Activated gamma-delta T cell (primary cell): ENCODE measurements at places on chromosomes 3 and 15.
A peak's percentile ranks its signal among the peaks of the same experiment; 100 is the strongest.

DNA sequence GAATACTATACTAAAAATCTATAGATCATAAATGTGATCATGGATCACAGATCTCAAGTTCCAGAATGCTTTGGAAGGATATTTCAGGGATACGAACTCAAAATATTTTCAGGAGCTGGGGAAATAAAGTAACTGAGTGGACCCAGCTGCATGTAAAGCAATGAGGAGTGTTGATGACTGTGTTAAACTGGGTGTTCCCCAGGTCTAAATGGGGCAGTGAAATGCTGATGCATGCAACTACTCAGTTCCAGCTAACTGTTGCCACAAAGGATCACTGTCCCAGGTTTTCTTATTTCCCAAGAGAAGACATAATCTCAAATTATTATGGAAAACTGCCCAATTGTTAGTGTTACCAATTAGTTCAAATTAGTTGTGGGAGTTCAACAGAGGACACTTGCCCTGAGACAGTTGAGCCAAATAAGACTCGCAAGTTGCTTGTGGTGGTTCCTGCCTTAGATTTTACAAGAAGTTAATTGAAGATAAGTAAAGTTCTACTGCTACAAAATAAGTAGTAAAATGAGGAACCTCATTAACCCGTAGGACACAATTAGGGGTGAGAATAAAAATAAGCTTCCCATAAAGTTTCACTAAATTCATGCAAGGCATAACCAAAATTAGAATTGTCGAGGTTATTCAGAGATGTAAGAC, 66.3 kb upstream of the IL12A start:
- DNase-seq = no peak

DNA sequence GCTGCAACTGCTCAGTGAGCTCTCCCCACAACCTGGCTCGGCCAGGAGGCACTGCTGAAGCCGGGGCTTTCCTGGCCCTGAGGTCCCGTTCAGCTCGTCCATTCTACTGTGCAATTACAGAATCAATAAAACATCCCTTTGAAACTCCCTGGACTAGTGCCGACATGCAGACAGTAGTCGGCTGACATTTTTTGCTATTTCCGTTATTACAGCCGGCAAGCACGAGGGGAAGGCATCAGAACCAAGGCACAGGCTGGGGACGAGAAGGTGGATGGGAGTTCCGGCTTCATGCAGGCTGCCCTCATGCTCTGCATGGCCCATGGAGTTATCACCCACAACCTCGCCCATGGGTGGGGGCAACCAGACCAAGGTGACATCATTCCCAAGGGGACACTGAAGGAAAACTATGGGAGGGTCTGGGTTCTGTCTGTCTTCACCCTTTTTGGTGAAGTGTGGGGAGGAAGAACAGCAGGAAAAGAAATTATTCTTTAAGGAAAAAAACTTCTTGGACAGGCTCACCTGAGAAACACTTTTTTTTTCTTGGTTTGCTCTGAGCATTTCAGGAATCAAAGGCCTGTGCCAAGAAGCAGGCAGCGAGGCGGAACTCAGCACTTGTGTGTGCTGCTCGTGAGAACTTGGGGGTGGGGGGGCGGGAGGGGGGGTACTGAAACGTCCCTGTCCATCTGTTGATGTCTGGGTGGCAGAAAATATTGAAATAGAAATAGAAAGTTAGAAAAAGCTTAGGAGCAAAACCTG, 154.5 kb downstream of the FOXP1 start:
- no peak for DNase-seq

- no peak for DNase-seq
Observed at GRCh38 chr15:67120009-67120838, 54.8 kb downstream of the SMAD3 start.

- DNase-seq = peak; percentile 31
Observed at GRCh38 chr3:71582612-71583565, 639 bp downstream of the FOXP1 start.

GRCh38 chr3:100516232-100516631, 23.8 kb downstream of the TMEM45A start:
- DNase-seq = no peak

- DNase-seq = no peak
Observed at GRCh38 chr15:74432968-74433591, 678 bp downstream of the SEMA7A start.

DNA sequence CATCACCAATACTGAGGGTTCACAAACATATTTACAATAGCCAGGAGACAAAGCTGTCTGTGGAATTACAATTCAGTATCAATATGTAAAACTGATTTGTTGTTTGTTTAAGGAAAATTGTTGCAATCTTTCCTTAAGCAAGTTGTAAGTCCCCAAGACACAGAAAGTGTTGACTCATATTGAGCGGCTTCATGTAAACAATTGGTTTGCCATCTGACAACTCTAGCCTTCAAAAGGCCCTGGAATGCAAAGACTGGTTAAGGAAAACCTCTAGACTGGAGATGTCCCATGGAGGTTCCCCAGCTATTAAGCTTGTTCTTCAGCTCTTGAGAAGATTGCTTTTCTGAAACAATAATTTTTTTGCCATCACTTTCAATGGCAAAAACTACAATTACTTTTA, 283.7 kb upstream of the PROK2 start:
- no peak for DNase-seq

GRCh38 chr15:77012868-77013267, 17.9 kb downstream of the PSTPIP1 start:
- DNase-seq = no peak

- DNase-seq = no peak
Observed at GRCh38 chr3:139687431-139687830, 9.7 kb upstream of the NMNAT3 start.

GRCh38 chr3:55556619-55557537, 69.8 kb upstream of the WNT5A start:
- DNase-seq = no peak

GRCh38 chr3:127539366-127540060, 51.0 kb downstream of the TPRA1 start:
- no peak for DNase-seq

DNA sequence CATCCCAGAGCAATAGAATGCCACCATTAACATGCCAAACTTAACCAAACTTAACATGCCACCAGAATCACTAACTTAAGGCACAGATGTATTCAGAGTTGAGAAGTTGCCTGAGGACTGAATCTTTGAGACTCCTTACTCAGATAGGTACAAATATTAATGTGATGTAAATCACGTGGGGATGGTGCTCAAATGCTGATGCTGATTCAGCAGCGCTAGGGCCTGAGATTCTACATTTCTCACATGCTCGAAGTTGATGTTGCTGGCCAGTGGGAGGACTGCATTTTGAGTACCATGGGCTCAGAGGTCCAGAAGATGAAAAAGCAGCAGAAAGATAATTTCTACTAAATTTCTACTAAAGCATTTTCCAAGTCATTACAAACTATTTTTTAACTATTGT, 54.1 kb downstream of the RPL22L1 start:
- no peak for DNase-seq

GRCh38 chr15:54594115-54594514, 602.6 kb downstream of the RSL24D1 start:
- no peak for DNase-seq

GRCh38 chr3:172034786-172035685, 4.3 kb upstream of the FNDC3B start:
- DNase-seq = no peak

DNA sequence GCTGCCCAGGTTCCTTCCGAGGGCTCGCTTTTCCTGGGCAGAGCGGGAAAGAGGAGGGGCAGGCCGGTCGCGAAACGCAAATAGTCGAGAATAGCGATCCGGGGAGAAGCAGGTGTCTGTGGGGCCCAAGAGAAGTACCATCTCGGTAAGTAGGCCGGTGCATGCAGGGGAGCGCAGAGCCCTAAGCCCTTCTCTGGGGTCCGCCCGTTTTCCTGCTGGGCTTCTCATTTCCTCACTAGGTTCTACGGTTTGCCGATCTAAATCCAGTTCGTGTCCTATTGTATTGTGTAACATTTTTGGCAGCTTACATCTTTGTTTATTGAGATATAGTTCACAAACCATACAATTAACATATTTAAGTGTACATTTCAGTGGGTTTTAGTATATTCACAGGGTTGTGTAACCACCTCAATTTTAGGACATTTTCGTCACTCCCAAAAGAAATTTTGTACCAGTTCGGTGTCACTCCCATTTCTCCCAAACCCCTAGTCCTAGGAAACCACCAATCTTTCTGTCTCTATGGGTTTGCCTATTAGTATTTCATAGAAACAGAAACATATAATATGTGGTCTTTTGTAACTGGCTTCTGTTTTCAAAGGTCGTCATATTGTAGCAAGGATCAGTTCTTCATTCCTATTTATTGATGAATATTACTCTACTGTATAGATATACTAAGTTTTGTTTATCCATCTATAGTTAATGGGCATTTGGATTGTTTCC, 6.8 kb upstream of the TRIM69 start:
- no peak for DNase-seq

- DNase-seq = no peak
Observed at GRCh38 chr3:48688737-48689075, 3.0 kb upstream of the NCKIPSD start.
